Lung microvascular endothelial cell (primary cell): ENCODE measurements at places on chromosomes 2 and 18.

GRCh38 chr2:67792191-67792590 lies 270.6 kb downstream of the C1D start:
- no peak for DNase-seq

DNA sequence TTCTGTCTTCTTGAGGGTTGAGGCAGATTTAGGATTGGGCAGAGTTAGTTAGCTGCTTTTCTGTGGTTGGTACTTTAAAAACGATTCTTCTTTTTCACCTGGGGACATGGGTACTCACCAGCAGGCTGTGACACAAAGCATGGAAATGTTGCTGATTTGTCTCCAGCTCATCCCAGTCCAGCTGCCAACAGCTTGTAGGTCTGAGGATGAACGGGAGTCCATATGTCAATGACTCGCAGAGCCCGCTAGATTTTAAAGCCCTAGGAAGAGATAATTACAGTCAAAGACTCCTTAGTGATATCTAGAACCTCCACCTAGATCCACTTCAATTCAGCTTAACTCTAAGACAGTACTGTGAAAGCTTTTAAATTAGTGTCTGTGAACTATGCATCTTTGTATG lies 20.8 kb downstream of the DOK1 start:
- no peak for DNase-seq

GRCh38 chr2:30823452-30823851 lies 16.2 kb upstream of the CAPN13 start:
- DNase-seq = no peak

GRCh38 chr18:79600596-79600995 lies 79.0 kb upstream of the CTDP1 start:
- DNase-seq = no peak

- DNase-seq = no peak
Measured at GRCh38 chr2:39095624-39096023, 25.2 kb downstream of the SOS1 start.

- no peak for DNase-seq
Measured at GRCh38 chr2:53353135-53354114, 414.2 kb upstream of the CHAC2 start.

GRCh38 chr18:68874361-68874760 lies 76.5 kb downstream of the CCDC102B start:
- DNase-seq = peak; percentile 66

DNA sequence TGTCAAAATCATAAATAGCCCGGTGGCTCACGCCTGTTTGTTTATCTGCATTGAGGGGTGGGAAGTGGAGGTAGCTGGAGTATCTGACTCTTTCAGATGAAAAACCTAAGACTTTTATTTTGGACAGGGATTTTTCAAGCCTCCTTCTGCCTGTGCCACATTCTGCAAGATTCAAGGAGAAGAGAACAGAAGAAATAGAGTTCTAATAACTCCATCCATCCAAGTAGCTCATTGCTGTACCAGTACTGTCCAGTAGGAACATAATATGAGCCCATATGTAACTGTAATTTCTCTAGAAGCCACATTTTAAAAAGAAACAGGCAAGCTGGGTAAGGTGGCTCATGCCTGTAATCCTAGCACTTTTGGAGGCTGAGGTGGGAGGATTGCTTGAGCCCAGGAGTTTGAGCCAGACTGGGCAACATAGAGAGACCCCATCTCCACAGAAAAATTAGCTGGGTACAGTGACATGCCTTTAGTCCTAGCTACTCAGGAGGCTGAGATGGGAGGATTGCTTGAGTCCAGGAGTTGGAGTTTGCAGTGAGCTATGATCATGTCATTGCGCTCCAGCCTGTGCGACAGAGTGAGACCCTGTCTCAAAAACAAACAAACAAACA lies 35.4 kb upstream of the NT5DC4 start:
- no peak for DNase-seq

DNA sequence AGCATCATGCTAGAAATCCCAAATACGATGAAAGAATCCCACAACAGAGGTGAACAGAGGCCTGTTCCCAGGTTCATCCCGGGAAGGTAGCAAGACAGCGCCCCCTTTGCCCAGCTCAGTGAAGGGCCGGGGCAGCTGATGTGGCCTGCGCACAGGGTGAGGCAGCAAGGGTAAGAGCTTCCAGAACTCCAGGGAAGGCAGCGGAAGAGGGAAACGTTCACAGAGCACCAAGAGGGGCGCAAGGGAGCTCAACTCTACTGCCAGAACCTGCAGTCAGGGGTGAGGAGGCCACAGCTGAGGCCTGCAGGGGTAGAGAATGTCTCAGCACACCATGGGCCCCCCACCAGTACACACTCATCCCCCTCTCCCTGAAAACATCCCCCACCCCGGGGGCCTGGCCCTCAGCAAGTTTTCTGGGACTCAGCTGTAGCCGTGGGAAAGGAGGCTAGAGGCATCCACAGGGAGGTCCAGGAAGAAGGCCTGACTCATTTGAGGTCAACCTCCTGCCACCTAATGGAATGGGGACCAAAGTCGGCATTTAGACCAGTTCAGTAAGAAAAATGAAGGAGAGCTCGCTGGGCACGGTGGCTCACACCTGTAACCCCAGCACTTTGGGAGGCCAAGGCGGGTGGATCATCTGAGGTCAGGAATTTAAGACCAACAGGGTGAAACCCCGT lies 95.6 kb upstream of the ASAP2 start:
- peak; percentile 61 for DNase-seq

- DNase-seq = no peak
Measured at GRCh38 chr18:9139400-9140039, 2.9 kb downstream of the ANKRD12 start.

DNA sequence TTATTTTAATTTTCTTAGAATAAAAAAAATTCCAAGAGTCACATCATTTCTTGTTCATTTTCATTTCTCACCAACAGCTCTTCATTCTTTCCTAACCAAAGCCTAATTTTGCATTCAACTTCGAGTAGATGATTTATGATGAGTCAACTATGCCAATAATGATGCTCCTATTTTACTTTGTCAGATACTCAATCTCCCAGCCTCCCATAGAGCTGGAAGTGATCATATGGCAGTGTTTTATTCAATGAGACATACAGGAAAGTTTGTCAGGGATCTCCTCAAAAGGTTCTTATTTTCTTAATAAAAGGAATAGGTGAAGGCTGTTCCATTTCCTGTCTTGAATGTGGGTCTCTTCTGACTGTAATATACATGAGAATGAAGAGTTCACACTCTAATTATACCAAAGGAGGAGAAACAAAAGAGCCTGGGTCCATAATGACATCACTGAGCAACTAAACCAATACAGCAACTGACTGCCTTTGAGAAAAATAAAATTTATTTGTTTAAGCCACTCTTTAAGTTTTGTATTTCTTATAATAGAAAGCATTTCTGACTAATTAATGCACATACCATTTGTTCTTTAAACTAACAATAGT lies 231.2 kb upstream of the CYP26B1 start:
- no peak for DNase-seq

DNA sequence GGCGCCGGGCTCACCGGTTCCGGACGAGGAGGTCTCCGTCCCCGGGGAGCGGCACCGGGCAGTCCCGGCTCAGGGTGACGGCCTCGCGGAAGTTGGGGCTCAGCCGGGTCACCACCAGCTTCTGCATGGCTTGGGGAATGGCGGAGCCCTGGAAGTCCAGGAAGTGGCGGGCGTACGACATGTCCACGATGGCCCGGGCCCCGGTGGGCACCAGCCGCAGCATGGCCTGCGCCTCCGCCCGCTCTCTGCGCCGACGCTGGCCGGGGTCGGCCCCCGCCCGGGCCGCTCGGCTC lies 157 bp downstream of the PTGR3 start:
- DNase-seq = no peak

DNA sequence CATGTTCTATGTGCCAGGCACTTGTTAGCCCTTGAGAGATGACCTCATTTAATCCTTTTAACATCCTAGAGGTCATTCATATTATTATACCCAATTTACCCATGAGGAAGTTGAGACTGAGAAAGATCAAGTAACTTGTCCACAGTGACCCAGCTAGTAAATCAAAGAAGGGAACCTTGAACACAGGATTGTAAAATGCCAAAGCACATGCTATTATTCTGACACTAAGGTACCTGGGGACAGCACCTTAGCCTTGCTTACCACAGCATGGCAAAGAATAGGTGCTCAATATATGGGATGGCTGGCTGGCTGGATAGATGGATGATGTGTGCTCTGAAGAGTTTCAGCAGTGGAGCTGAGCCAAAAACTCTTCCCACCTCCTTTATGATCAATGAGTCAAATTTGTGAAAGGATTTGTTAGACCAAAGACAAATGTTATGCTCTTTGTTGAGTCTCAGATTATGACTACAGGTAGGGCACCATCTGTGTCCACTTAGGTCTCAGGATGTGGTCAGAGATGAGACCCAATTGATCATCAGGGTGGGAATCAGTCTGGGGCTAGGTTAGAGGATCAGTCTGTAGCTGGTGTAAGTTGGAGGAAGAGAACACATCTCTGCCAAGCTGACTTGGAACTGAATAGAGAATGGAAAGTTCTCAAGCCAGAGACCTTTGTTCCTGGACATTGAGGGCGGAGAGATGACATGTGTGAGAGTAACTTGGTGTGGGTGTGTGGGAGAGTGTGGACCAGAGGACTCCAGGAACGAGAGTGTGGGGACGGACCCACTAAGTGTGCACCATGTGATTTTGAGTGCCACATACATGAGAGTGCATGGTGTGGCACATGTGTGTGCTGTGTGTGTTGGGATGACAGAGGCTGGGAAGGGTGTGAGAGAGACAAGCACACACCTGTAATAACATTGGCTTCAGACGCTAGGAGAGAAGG lies 16.3 kb upstream of the PKDCC start:
- DNase-seq = no peak

DNA sequence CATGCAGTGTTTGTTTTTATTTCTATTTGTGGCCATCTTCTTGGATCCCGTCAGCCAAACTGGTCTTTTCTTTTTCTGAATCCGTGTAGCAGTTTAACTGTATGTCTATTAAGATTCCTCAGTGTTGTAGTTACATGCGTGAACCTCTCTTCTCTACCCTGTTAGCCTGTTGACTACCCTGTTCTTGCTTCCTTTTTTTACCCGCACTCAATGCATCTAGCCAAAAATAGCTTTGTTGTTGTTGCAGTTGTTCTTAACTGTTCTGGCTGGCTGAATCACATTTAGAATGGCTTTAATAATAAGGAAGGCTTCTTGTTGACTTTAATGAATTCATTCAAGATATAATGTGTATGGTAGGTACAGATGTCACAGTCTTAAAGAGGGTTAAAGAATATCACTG lies 137.1 kb downstream of the LCLAT1 start:
- no peak for DNase-seq

DNA sequence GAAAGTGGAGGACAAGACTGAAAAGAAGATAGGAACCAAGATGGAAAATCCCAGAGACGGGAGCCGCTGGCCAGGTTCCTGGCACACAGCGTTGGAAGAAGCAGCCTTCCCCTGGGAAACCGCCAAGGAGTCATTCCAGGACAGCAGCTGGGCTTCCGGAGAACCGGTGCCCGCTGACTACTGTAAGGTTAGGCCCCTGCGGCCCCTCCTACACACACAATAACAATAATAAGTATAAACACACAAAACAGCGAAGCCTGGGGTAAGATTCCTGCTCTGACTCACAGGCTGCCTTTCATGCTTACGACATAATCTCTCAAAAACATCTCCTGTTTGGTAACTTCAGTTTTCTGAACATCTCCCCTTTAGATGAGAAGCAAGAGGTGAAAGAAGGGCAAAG lies 28.1 kb upstream of the MYCN start:
- peak; percentile 43 for DNase-seq

DNA sequence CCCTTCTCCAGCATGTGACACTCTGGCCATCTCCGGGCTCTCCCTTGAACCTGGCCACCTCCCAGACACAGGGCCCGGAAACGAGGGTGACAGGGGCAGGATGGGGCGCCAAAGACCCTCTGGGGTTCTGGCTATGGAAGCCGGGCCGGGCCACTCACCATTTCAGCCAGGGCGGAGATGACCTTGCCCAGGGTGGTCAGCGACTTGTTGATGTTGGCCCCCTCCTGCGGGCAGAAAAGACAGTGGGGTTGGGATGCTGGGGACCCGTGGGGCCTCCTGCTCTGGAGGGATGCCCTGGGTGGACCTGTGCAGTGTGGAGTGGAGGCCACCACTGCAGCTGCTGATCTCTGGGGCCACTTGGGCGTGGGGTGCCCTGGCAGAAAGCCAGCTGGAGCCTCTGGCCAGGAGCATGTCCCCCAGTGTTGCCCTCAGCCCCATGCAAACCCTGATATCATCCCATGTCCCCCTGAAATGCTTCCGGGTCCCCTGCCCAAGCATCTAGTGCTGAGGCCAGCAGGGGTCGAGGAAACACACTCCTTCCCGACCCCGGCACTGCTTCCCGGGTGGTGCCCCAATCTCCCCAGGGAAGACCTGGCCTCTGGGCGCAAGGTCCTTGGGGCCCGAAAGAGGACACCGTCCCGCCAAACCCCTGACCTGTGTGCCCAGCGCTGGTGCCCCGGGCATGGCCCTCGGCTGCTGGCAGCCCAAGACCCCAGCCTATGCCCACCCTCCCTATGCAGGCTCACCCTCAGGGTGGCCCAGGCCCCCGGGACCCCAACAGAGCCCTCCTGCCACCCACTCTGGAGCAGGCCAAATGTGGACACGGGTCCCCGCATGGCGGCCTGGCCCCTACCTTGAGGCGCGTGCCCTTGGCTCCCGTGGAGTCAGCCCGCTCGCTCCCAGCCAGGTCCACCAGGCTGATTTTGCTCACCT lies 36.9 kb downstream of the KIF1A start:
- no peak for DNase-seq

GRCh38 chr18:55748227-55748738 lies 160.3 kb upstream of the TCF4 start:
- no peak for DNase-seq

GRCh38 chr2:126942427-126943203 lies 43.9 kb downstream of the TEX51 start:
- no peak for DNase-seq

DNA sequence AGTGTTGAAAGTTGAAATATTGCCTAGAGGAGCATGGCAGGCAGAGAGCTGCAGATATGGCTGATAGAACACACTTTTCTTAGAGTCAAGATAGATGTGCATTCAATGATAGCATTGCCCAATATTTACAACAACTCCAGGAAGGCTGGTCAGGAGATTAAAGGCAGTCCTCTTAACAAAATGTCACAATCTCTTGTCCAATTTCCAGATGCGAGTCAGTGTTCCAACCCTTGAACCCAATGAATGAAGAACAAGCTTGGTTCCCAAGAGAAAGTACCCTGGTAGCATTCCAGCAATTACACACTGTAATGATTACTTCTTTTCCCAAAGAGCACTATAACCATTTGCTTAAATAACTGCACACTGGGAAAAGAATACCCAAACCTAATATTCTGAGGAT lies 839.4 kb upstream of the VRK2 start:
- no peak for DNase-seq

GRCh38 chr2:8500124-8501054 lies 181.5 kb upstream of the ID2 start:
- no peak for DNase-seq

- DNase-seq = no peak
Measured at GRCh38 chr2:71560638-71561011, 107.3 kb downstream of the DYSF start.
